ENCODE measurements at places on chromosomes 5 and 9.

- DNase-seq, result no peak
These were observed 59.1 kb downstream of the ABLIM3 start for GRCh38 chr5:149200355-149200754.

GRCh38 chr5:61534481-61535267 is 202.6 kb downstream of the ZSWIM6 start:
- no peak for DNase-seq

GRCh38 chr9:122095010-122095767 is 2.1 kb upstream of the TTLL11 start:
- DNase-seq, result no peak

GRCh38 chr9:124267271-124267807 is 9.6 kb downstream of the NEK6 start:
- DNase-seq, result no peak

Data from SK-N-MC (cell line).